Mucosa of gallbladder (tissue), 1 donor: ENCODE measurements at places on chromosomes 7 and 10. TPM values are rescaled to one million over a fixed set of nuclear protein-coding genes. Genes with fewer than 3 reads are reported as not detected.

DNA sequence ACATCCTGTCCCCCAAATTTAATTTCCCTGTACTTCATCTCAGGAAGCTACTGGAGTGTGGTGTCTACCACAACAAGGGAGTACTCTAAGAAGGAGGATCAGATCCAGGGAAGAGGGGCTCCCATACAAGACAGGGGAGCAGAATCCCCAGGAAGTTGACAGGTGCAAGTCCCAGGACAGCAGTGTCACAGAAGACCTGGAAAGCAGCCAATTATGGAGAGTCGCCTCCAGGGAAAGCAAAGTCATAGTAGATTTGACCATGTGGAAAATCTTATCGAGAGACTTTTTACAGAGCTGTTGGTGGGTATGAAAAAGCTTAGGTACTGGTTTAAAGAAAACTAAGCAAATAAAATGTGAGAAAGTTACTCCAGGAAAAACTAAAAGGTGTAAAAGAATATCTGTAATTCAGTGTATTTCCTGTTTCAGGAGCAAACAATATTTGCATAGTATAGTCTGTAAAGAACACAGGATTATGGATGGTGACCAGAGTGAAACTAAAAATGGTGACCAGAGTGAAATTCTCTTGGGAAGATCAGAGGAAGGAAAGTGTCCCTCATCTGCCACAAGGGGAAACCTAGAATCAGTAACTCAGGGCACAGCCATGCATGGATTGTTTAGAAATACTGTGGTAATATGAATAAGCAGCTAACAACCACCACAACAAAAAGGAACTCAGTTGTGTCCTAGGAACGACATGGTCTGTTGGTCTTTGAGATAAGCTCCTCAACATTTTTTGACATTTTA is 44.5 kb downstream of the LANCL2 start:
- no peak for DNase-seq

GRCh38 chr10:48614481-48615390 is 9.9 kb upstream of the ARHGAP22 start:
- DNase-seq = no peak

DNA sequence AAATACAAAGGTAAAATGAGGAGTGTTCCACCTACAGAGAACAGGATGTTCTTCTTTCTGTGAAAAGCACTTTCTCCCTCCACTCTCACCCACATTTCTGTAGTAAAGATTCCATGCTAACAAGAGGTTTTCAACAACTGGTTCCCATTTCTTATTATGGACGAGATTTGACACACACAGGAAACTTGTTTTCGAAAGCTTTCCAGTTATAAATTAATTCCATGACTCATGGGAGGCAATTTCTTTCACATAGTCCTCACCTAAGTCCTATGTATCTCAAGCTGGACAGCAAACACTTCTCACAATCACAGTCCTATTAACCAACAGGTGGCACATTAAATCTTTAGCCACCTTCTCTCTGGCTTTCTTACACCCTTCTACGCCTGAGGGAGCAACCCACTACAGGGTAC is 24.5 kb downstream of the RAPGEF5 start:
- no peak for DNase-seq

Gene UTF1
- not detected for total RNA-seq

Gene TAS2R60
- not detected for total RNA-seq

Gene IGFBP1
- 0.20 TPM for total RNA-seq
